ENCODE measurements at places on chromosomes 11 and 22. TPM values are rescaled to one million over a fixed set of nuclear protein-coding genes. Genes with fewer than 3 reads are reported as not detected.

The CECR2 gene
- 0.11 TPM for total RNA-seq

The AIFM3 gene
- total RNA-seq: 0.41 TPM

The TEX12 gene
- 0.27 TPM for total RNA-seq

The OPCML gene
- not detected for total RNA-seq

The PKDREJ gene
- not detected for total RNA-seq

The HSPA8 gene
- total RNA-seq: 2,726 TPM

The UQCR10 gene
- total RNA-seq: 88.5 TPM

The C11orf91 gene
- 0.32 TPM for total RNA-seq

The B4GALNT4 gene
- total RNA-seq: 1.2 TPM

The UBTFL1 gene
- total RNA-seq: not detected

The ACTN3 gene
- 0.05 TPM for total RNA-seq

The ADM2 gene
- 2.5 TPM for total RNA-seq

The MISFA gene
- total RNA-seq: 2.6 TPM

The GAB4 gene
- not detected for total RNA-seq

The CBL gene
- total RNA-seq: 41.1 TPM

The INPPL1 gene
- total RNA-seq: 126 TPM

The DTX4 gene
- 0.36 TPM for total RNA-seq

The CDHR5 gene
- total RNA-seq: 0.07 TPM

The OR10A6 gene
- not detected for total RNA-seq

The BIRC3 gene
- total RNA-seq: 71.3 TPM

The PGA4 gene
- not detected for total RNA-seq

The RNF26 gene
- total RNA-seq: 34.3 TPM

The KCNJ1 gene
- not detected for total RNA-seq

The SCN3B gene
- not detected for total RNA-seq

The MEI1 gene
- 37.0 TPM for total RNA-seq

The FGF3 gene
- not detected for total RNA-seq

The EPS8L2 gene
- 12.3 TPM for total RNA-seq

The OR52E8 gene
- total RNA-seq: not detected

The MOB2 gene
- total RNA-seq: 39.6 TPM

The GPR152 gene
- not detected for total RNA-seq

The TRIM51 gene
- not detected for total RNA-seq

The PANX2 gene
- total RNA-seq: 0.30 TPM

The OR52I1 gene
- not detected for total RNA-seq

The DERL3 gene
- total RNA-seq: 15.0 TPM

The FIBP gene
- 82.9 TPM for total RNA-seq

All from T-helper 2 cell treated with Interferon-gamma antibody and Interleukin-4, amounts not matched to agents 100 ng/mL and 5 ng/mL, for 36 hours (primary cell).